ENCODE measurements at places on chromosomes 11 and 22.

- DNase-seq: no peak
Observed at GRCh38 chr22:27473533-27473932, 328.0 kb downstream of the MN1 start.

GRCh38 chr11:12158909-12159308 is 48.5 kb downstream of the MICAL2 start:
- no peak for DNase-seq

DNA sequence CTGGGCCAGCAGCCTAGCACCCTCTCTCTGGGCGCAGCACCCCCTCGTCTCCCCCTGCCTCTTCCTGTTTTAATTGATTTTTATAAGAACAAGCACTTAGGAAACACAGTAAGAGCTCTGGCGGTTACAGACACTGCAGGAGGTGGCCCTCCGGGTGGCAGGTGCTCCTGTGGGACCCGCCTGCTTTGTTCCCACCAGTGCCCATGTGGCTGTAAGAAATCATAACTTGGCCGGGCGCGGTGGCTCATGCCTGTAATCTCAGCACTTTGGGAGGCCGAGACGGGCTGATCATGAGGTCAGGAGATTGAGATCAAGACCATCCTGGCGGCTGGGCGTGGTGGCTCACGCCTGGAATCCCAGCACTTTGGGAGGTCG is 18.4 kb downstream of the TSPAN4 start:
- DNase-seq: no peak

GRCh38 chr11:103842795-103843194 is 193.6 kb upstream of the DDI1 start:
- no peak for DNase-seq

DNA sequence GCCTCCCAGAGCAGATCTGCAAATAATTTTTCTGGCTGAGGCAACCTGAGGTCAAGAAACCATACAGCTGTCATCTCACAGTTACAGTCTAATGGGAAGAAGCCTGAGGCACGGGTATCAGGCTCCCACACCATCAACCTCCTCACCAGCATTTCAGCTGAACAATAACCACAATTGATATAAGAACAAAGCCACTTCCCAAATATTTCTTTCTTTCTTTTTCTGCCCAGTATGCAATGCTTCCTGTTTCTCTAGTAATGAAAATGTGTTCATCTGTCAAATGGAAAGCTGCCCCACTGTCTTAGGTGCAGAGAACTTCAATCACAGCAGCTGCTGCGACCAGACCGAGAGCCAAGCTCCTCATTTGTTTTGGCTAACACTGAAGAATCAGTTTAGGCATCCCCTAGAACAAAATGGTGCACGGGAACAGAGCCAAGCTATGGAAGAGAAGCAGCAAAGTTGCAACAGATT is 108.4 kb downstream of the BLID start:
- no peak for DNase-seq

- DNase-seq: no peak
Observed at GRCh38 chr11:108012139-108012725, 3.5 kb downstream of the CUL5 start.

DNA sequence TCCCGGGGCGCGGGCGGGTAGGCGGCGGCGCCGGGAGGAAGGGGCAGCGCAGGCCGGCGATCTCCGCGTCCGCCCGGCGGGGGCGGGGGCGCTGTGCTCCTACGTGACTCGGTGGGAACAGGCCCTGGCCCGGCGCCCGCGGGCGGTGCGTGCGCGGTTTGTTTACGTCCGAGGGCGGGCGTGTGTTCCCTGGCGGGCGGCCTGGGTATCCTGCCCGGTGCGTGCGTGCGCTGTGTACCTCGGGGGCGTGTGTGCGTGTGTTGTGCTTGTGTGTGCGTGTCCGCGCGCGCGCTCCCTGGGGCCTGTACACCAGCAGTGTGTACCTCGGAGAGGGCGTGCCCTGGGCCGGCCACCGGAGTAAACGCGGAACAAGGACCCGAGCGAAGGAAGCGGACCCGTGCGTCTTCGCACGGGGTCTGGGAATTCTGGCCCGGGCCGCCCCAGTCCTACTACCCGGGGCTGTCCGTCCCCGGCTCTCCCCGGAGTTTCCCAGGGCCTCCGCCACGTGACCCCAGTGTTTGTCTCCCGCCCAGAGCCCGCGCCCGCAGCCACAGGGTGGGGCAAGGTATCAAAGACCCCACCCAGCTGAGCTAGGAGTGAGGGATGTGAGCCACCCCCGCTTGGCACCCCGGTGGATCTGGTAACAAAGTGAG is 769 bp downstream of the MAFF start:
- no peak for DNase-seq

DNA sequence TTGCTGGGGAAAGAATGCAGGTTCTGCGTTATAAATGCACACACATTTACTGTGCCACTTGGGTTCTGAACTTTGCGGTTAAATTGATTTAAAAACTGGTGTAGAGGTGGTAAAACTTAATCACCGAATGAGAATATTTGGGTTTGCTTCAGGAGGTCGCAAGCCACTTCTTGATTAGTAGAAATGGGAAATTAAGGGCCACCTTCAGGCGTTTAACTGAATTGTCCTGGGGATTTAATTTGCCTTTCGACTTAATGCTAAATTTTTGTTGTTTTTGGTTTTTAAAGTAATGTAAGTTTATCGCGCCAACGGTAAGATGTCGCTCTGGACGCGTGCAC is 459 bp upstream of the NCR3LG1 start:
- no peak for DNase-seq

- DNase-seq: no peak
Observed at GRCh38 chr11:107619926-107620325, 29.0 kb downstream of the ELMOD1 start.

GRCh38 chr11:100632941-100633452 is 54.1 kb upstream of the ARHGAP42 start:
- no peak for DNase-seq

DNA sequence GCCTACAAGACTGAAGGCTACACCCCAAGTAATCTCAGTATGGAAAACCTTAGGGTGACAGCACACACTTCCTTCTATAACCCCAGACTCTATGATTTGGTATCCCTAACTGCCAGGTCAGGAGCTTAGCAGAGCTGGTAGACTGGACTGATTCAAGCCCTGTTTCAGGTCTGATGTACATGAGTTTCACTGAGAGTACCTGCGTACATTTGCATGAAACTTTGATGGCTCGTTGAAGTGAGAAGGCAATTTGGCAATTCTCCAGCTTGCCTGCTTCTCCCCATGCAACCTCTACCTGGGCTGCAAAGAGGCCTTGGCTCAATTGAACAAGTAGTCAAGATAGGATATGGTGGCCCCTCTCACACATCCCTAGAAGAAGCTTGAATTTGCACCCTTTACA is 10.2 kb downstream of the FIBIN start:
- DNase-seq: no peak

DNA sequence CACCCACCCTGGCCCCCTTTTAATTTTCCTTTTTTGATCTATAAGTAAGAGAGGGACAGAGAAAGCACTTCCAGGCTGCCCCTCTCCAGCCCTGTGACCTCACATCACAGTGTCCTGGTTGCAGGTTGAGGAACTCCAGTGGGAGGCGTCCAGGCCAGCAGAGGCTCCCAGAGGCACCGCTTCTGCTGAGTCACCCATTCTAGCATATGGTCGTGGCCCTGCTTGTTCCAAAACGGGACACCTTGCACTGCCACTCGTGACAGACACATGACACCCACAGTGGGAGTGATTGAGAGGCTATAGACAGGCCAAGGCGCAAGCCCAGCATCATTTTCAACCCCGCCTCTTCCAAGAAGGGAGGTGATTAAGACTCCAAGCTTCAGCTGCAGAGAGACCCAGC is 16.0 kb upstream of the TMPRSS4 start:
- no peak for DNase-seq

- DNase-seq: no peak
Observed at GRCh38 chr22:39266398-39267030, 21.7 kb upstream of the PDGFB start.

DNA sequence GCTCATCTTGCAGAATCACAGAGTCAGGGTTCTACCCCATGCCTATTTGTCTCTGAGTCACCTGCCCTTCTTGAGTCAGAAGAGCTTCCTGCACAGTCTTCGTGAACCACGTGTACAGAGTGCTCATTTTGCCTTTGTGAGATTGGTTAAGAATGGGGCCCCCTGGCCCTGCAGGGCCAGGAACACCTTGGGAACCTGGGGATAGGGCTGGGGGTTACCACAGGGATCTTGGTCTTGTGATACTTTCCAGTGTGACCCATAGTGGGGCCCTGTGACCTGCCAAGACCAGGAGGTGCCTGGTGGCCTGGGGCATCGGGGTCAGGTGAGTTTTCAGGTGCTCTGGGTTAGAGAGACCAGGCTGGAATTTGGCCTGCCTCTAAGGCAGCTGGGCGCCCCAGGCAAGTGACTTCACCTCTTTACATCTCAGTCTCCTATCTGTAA is 9.4 kb downstream of the TMPRSS13 start:
- DNase-seq: no peak

DNA sequence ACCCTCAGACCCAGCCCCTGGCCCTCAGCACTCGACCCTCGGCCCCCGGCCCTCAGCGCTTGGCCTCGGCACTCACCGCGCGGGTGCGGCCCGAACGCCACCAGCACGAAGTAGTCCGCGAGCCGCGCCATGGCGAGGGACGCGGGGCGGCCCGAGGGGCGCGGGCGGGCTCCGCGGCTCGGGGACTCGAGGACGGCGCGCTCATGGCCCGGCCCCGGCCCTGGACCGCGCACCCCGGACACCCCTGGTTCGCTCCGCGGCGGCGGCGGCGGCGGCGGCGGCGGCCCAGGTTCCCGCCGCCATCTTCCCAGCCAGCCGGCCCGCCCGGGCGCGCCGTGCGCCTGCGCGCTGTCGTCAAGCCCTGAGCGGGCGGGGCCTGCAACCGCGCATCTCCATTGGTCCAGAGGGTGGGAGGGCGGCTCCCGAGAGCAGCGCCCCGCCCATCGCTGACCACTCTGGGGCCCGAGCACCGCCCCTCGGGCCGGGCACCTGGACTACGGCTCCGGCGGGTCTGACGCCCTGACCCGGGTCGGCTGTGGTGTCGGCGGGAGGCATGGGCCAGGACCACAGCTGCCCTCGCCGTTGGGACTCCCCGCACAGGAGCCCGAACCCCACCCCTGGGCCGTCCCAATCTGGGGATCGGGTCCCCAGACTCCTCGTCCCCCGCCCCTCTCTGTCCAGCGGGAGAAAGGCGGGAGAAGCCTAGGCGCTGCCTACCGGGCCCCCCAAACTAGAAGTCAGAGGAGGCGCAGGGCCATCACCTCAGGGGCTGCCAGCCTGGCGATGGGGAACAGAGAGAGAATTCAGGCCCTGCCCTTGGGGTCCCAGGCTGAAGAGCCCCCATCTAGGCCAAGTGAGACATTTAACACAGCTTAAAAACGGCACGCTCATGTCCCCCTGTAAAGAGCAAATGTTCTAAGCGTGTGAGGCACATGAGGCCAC is at the start of gene SBF1:
SBF1 (minus strand) TSS at position 326 of the 942 bp plus-strand sequence; CDS start at position 131, 195 bp downstream.
- peak; percentile 79 for DNase-seq

DNA sequence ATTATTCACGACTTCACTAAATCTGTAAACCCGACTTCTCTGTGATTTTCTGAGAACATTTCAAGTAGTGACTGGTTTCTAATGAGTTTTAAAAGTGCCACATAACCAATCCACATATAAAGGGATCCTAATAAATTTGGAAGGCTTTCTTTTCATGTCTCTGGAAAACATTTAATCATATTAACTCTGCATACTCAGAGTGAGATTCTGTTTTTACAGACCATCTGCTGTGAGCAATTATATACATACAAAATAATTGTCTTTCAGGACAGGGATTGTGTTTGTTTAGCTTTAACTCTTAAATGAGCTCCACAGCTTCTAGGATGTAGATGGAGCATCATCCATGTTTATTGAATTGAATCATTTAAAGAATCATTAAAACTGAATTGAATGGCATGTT is 65.1 kb downstream of the PRMT3 start:
- no peak for DNase-seq

GRCh38 chr11:111045407-111045803 is 200.1 kb upstream of the POU2AF2 start:
- DNase-seq: no peak

- no peak for DNase-seq
Observed at GRCh38 chr22:40374567-40374966, 4.2 kb downstream of the SGSM3 start.

- DNase-seq: no peak
Observed at GRCh38 chr22:45291061-45291930, 6.5 kb downstream of the UPK3A start.

- DNase-seq: no peak
Observed at GRCh38 chr11:26995701-26996460, 2.0 kb downstream of the FIBIN start.

DNA sequence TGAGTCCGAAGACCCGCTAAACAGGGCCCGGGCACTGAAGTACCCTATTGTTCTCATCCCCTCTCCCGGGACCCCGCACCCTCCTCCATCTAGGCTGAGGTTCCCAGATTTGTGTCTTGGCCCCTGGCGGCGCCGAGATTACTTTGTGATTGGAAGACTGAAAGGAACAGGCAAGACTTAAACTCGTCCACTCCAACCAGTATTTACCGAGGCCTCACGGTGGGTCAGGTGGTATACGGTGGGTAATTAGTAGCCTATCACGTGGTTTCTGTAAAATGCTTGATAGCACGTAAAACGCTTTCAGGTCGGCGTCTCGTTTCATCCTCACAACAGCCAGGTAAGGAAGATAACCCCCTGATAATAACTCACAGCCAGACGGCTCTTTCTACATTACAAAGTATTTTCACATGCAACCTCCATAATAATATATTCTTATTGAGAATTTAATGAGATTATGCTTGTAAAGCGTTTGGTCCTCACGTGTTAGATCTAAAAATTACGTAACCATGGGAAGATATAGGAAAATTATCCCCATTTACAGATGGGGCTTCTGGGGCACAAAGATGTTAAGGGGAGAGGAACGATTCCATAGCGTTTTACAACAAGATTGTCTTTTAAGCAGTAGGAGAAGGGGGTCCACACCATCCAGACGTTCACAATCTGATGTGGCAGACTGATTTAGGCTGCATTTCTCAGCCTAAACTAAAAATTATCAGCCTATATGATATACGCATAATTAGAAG is 642 bp upstream of the PIK3C2A start:
- DNase-seq: no peak

DNA sequence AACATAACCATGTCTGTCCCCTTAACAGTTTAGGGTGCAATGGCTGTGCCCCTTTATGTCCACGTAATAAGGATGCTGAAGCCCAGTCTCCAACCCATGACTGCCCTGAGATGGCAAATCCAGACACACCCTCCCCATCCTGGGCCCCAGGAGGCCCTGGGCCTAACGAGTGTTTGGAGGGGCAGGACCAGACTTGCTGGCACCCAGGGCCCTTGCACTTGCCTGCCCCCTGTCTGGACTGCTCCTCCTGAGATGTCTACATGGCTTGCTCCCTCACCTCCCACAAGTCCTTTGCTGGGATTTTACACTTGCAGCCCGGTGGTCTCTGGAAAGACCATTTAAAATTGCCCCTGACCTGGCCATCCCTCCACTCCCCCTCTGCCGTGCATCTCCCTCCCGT is 132.2 kb upstream of the NECTIN1 start:
- DNase-seq: no peak

GRCh38 chr11:84763931-84764330 is 863.2 kb downstream of the DLG2 start:
- no peak for DNase-seq

Data from stimulated activated CD8-positive, alpha-beta memory T cell treated with anti-CD3 and anti-CD28 coated beads, Interleukin-15, amount 100 ng/mL, for 24 hours (primary cell).